Activated T-cell treated with anti-CD3 and anti-CD28 coated beads for 4 hours (primary cell): ENCODE measurements at places on chromosomes 7 and 10.

DNA sequence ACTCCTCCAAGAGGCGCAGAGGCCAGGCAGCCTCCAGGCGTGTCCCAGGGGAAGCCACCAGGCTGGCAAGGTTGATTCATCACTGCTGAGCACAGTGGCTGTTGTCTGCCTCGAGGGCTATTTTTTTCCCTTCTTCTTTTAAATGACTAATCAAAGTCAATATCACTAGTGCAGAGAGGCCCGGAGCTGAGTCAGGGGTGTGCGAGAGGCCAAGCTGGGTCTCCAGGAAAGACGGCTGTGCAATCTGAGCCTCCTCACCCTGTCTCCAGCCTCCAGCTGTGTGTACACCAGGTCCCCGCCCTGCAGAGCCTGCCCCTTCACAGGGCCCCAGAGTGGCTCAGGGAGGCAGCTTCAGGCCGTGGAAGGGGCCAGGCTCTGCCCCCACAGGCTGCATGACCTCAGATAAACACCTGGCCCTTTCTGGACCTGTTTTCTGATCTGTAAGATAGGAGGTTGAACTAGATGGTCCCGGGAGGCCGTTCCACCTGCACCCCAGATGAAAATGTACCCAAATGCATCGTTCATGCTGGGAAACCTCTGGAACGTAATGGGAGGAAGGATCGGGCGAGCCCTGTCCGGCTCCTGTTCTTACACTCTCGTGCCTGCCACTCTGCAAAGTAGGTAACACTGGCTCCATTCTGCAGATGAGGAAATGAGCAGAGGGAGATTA is 3.7 kb downstream of the STX1A start:
- DNase-seq = no peak

DNA sequence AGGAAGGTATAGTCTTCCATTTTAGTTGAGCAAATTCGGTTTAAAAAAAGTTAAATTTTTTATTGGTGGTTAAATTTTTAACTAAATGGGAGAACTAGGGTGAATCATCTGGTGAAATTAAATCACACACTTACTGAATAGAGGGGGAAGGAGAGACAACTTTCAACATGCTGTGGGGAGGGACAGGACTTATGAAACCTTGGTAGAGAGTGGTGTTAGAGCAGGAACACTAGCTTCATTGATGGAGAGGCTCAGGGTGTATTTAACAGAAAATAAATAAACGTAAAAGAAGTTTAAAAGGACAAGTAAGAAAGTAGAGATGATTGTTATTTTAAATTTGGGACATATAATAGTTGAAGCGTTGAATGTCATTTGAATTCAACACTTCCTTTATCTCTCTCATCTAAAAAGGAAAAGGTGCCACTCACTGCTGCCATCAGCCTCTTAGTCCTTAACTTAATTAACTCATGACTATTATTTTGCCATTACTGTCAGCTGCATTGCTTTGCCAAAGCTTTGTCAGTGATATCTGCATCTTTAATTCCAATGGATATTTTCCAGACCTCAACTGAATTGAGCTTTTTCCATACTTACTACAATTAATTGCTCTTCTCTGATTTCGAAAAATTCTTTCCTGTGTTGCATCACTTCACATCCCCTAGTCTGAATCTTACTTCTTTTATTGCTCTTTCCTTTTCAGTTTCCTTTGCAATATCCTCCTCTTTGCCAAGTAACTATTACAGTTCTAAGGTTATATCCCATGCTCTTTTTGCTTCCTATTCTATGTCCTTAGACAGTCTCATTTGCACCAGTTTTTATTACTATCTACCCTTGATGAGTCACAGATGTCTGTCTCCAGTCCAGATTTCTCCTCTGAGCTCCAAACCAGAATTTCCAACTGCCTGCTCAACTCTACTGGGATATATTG is 71.7 kb downstream of the GNAT3 start:
- DNase-seq = no peak

- no peak for DNase-seq
Measured at GRCh38 chr7:2100278-2101208, 132.2 kb downstream of the MAD1L1 start.

DNA sequence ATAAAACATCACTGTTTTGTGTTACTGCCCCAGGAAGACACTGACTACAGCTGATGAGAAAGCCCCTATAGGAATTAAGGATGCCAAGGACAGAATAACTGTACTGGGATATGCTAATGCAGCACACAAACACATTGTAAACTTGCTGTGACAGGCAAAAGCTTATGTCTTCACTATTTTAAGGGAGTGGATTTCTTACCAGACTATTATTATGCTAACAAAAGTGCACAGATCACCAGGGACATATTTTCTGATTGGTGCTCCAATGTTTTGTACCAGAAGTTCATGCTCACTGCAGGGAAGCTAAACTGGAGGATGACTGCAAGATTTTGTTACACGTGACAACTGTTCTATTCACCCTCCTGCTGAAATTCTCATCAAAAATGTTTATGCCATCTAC is 48.1 kb upstream of the PTPN12 start:
- no peak for DNase-seq

DNA sequence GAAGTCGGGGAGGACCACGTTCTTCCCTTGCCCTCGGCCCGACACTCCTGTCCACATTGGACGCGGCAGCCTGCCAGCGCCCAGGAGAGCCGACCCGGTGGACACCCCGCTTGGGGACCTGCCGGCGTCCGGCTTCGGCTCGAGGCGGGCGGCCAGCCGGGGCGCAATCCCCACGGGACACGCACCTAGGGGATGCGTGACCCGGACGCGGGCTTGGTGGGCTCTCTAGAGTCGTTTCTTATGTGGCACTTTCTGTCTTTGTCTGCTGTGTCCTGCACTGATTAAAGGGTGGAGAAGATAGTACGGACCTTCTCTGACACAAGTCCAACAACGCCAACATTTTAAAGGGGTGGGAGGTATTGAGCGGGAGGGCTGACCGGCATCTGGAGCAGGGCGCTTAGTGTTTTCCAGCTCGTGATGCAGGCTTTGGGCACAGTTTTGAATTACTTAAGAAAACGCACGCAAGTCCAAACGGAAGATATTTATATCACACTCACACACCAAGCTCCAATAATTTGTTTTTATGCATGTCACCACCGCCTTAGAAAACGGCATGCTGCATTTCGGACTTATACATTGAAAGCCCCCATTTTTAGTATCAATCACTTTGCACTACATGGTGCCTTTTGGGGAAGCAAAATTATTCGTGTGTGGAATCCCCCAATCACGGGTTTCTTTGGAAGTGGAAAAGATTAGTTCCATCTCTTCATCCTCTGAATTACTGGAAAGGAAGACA is 3.9 kb upstream of the SPAG6 start:
- DNase-seq = no peak

DNA sequence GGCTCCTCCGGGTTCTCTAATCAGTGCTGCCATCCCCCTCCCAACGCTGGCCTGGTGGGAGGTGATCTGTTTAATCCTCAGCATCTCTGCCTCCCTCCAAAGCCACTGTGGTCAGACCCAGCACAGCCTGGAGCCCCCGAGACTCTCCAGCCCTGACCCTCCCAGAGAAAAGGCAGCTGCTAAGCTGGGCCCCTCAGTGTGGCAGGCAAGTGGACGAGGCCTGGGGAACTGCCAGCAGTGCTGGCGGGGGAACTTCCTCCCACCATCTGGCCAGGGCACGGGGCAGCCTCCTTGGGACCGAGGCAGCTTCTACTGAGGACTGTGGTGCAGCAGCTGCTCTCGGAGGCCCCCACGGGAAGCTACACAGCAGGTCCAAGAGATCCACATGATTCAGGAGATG is 51.1 kb downstream of the DPYSL4 start:
- no peak for DNase-seq

DNA sequence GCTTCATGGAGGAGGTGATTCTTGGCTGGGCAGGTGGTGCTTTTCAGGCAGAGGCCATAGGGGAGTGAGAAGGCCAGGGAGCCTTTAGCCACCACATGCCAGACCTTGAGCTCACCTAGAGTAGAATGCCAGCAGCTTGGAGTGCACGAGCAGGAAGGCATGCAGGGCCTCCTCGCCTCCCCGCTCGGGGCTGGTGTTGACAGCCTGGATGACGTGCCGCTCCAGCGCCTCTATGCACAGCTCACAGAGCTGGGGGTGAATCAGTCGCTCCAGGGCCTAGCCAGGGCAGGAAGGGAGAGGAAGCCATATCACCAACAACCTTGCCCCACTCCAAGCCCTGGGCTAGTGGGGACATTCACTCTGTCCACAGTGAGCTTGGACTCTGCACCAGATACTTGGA is 15.7 kb downstream of the HPS1 start:
- no peak for DNase-seq

DNA sequence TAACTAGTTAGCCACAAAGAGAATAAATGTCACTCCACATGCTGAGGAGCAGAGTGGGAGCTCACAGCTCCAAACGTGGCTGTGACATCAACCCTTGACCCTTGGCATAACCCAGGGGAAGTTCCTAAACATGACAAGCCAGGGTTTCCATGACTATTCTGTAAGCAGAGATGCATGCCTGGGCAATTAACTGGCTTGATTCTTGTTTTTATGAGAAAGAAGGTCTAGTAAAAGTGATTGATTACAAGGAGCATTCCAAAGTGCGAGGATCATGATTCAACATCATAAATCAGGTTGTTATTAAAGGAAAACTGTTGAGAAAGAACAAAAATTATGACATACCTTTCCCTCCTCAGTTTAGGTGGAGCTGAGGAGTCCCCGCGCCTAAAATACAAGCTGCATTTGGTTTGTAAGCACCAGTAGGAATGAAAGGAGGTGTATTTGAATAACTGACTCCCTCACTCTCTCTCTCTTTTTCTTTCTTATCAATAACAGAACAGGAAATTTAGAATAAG is 108.4 kb downstream of the SFMBT2 start:
- no peak for DNase-seq

GRCh38 chr7:97043281-97043680 is 18.6 kb upstream of the DLX5 start:
- no peak for DNase-seq

DNA sequence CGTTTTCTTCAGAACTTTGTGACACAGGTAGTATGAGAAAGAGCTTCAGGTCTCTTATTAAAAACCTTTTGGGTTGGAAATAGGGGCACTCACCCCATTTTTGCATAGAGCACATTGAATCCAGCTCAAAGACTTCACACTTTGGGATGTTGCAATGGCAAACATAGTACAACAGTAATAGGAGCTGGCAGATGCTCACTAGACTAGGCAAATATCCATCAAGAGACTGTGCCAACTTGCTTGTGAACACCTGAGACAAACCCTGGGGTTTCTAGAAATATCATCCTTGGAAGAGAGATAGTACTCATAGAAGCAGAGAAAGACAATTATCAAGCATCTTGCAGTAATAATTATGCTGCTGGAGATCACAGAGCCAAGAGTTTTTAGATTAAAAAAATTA is 280.0 kb downstream of the CACNA2D1 start:
- no peak for DNase-seq

- DNase-seq = no peak
Measured at GRCh38 chr10:25901199-25901598, 32.8 kb upstream of the MYO3A start.

- no peak for DNase-seq
Measured at GRCh38 chr10:54900584-54900983, 99.6 kb upstream of the PCDH15 start.

DNA sequence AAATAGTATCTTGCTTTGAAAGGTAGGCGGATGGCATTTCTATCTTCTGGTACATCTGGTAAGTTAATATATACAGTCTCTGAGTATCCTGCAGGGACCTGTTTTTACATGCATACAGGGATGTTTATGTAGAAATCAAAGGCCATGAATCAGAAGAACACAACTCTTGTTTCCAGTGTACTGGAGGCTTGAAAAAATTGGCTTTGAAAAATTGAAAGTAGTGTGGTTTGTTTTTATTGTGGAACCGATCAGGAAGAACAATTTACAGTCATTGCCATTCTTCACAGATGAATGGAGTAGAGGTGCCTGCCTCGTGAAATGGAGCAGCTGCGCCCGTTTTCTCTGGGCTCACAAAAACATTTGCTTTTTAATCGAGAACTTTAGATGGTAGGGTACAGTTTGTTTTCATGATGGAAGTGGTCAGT is 54.0 kb upstream of the RPA3 start:
- no peak for DNase-seq

DNA sequence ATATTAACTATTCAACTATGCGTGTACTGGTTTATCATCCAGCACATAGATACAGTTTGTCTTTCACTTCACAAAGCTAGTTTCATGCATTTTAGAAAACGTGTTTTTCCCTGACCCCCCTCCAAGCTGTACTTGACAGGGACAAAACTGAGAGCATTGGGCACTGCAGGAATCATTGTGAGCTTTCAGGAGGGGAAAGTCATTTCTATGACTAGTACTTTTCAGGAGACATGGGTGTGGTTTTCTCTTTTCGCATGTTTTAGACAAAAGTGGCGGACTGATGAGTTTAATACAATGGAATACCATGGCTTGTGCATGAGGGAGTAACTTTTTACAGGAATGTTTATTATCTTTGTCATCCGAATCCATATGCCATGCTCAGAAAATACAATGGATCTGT is 42.7 kb downstream of the NRG3 start:
- no peak for DNase-seq

GRCh38 chr10:44724415-44725174 is 186.5 kb upstream of the TMEM72 start:
- DNase-seq = no peak

- DNase-seq = no peak
Measured at GRCh38 chr10:5522913-5523560, 1.7 kb upstream of the CALML3 start.

DNA sequence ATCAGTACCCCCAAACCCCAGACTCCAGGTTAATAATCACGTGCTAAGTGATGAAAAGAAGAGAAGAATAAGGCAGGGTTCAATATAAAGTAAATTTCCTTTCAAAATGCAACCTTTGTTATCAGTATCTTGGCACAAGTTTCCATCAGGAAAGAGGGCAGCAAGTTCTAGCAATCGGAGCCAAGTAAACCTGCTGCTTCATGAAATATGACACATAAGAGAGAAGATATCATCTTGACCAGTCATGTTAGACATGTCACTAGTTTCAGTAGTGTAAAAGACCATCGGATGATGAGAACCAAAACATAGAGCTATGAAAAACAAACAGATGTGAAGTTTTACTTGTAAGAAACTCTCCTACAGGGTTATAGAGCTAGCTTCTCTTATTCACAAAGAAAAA is 44.0 kb downstream of the AASS start:
- no peak for DNase-seq

- no peak for DNase-seq
Measured at GRCh38 chr10:63214571-63214970, 81.4 kb downstream of the NRBF2 start.

- no peak for DNase-seq
Measured at GRCh38 chr10:118729641-118730258, 25.0 kb downstream of the CACUL1 start.

GRCh38 chr10:18178854-18179483 is 38.7 kb downstream of the CACNB2 start:
- DNase-seq = no peak

- DNase-seq = no peak
Measured at GRCh38 chr7:44547536-44548231, 6.6 kb upstream of the NPC1L1 start.

- no peak for DNase-seq
Measured at GRCh38 chr10:77074104-77074624, 563.4 kb downstream of the KCNMA1 start.
